ENCODE measurements at places on chromosomes 12 and 14.

DNA sequence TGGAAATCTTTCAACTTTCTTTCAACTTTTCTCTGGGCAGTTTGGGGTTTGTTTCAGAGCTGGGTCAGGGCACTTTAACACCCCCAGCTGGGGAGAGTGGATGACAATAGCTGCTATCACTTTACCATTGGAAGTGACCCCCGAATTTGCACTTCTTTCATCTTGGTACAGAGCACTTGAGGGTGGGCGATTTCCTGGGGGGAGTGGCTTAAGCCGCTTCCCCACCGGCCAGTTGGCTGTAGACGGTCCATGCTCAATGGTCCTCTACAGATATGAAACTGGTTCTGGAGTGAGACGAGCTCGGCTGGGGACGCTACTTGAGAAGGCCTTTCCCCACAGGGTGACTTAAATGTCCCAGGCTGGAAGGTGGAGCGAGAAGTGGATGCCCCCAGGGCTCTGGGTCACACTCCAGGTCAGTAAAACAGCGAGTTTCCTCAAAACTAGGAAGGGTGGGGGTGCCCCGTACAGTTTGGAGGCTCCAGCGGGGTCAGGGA is at the start of gene VRTN:
TSS of gene VRTN (plus strand) at position 231 of the 494 bp plus-strand sequence. CDS start 8,313 bp downstream, outside the sequence.
- DNase-seq = no peak

GRCh38 chr12:77949943-77950342 is 119.2 kb downstream of the NAV3 start:
- DNase-seq = no peak

DNA sequence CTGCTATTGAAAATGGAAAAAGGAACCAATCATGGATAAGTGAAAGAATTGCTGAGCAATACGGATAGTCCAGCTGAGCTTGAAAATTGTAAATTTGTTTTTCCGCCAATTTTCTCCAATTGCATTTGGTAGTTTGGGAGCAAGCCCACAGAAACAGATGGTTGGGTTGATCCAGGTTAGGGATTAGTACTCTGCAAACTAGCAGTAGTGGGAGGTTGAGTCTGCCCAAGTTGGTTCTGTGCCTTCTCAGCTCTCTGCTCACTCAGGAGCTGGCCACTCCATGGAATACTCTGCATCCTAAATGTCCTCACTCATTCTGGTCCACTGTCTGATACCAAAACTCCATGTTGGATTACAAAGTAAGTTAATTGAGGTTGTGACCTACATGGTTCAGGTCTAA is 361.1 kb upstream of the ATP2B1 start:
- no peak for DNase-seq

GRCh38 chr14:102826751-102827675 is 49.8 kb downstream of the TRAF3 start:
- no peak for DNase-seq

DNA sequence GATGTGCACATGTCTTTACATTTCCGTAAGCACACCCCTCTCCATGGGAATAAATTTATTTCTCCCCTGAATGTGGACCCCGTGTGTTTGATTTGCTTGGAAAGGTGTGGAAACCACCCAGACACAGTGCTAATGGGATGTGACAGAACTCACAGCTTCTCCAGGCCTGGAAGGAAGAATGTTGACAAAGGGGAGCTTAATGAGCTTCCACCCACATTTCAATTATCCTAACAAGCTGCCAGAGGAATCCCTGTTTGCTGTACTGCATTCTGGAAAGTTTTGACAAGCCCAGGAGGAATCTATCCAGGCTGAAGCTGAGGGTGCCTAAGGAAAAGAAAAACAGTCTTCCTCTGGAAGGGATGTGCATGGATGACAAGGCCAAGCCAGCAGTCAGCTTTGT is 51.2 kb upstream of the CCDC60 start:
- DNase-seq = peak; percentile 77

- DNase-seq = no peak
Observed at GRCh38 chr14:28671425-28671824, 95.2 kb upstream of the FOXG1 start.

DNA sequence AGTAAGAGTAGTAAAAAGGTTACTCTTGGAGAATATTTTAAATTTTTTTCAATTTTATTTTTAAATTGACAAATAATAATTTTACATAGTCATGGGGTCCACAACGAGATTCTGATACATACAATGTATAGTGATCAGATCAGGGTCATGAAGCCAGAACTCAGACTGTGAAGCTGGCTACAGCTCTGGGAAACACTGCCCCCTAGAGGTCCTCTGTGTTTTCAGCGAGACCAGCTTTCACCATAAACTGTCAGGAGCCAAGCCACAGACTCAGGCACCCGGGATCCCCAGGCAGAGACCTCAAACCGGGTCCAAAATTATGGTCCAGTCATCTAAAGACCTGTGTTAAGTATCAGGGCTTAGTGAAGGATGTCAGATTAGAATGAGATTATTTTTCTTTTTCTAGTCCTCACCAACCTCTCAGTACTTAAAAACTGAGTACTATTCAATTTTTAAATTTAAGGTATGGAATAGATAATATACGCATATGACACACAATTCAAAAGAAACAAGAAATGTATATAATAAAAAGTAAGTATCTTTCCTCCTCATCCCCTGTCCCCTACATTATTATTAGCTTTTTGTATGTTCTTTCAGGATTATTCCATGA is 397.1 kb downstream of the MDGA2 start:
- peak; percentile 73 for DNase-seq

GRCh38 chr12:22800332-22800731 is 175.4 kb downstream of the ETNK1 start:
- no peak for DNase-seq

DNA sequence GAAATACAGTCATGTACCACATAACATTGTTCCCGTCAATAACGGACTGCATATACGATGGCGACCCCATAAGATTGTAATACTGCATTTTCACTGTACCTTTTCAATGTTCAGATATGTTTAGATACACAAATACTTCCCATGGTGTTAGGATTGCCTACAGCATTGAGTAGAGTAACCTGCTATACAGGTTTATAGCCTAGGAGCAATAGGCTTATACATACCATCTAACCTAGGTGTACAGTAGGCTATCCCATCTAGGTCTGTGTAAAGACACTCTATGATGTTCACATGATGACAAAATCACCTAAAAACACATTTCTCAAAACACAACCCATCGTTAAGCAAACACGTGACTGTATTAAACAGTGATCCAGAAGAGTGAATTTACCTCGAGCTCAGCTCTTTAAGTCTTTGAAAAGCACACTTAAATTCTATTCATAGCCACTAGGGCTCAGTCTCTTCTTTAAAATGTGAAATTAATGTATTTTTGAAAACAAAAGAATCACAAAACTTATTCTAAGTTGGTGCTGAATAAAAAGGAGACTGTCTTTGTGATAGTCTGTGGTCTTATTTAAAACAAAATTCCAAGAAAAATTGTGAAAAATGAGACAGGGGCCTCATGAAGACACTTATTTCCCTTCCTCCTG is 239.1 kb upstream of the ARID2 start:
- DNase-seq = no peak

DNA sequence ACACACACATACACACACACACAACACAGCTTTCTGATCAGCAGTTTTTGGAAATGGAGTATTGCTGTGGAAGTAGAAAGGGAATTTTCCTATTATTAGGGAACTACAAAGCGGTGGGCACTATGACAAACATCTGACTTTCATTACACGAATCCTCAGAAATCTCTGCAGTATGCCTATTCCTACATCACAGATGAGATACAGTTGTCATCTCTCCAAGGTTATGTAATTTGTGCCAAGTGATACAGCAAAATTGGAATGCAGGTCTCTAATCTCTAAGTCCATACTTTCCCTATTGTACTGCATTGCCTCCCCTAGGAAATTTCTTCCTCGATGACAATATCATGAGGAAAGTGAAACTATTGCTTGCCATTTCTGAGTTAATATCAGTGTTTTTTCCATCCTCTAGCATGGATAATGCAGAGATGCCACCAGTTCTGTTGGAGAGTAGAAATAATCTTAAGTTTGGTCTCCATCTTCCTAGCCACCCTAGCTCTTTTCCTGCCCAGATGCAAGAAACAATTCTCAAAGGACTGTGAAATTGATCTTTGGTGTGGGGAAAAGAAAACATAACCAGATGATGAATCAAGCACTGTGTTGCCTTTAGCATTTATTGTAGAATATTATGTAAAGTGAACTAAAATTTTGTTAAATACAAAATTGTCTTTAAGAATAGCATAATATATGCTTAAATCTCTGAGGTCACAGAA is 94.7 kb downstream of the ERGIC2 start:
- no peak for DNase-seq

DNA sequence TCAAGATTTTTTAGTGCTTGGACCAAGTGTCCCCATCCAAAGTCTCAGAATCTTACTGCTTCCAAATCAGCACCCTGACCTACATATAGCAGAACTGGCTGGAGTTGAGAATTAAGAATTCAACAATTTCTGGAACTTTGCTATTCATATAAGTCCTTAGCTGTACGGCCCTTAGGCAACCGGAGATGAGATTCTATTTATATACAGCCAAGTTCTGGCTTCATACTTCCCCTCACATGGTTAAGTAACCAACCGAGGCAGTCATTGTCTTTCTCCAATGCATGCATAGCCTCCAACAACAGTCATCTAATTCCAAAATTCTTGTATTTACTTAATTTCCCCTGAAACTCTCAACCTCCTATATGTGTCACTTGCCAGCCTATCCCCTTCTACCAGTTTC is 76.6 kb downstream of the SINHCAF start:
- no peak for DNase-seq

- peak; percentile 11 for DNase-seq
Observed at GRCh38 chr14:61051051-61051450, 70.0 kb downstream of the SLC38A6 start.

GRCh38 chr14:71403656-71404055 is 496.4 kb downstream of the PCNX1 start:
- no peak for DNase-seq

GRCh38 chr12:51118706-51119105 is 35.3 kb upstream of the CSRNP2 start:
- DNase-seq = no peak

DNA sequence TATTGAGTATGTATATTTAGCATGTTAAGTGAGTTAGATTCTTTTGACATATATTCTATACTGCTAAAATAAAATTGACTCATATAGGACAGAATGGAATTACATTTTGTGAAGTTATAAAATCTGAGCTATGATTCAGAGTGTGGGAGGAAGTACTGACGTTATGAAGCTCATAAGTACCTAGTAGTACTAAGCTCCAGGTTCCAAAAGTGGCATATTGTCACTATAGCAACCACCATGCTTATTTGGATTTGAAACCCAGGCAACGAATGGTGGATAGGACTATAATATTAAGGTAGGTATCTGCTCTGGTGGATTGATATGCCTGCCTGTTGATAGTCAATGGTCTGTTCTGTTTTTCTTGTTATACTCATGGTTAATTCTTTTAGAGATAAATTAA is 2.2 kb upstream of the FBXO33 start:
- no peak for DNase-seq

Data from neural progenitor cell (in vitro differentiated cells).